Stimulated activated CD4-positive, alpha-beta T cell treated with anti-CD3 and anti-CD28 coated beads, Interleukin-4, amount 100 ng/mL, for 4 hours (primary cell): ENCODE measurements at places on chromosomes 4 and X.

- DNase-seq: no peak
Observed at GRCh38 chrX:132745593-132745992, 212.8 kb downstream of the HS6ST2 start.

- DNase-seq: no peak
Observed at GRCh38 chr4:112938461-112939058, 110.9 kb upstream of the ANK2 start.

GRCh38 chrX:137988470-137988869 lies 422.5 kb downstream of the ZIC3 start:
- no peak for DNase-seq

DNA sequence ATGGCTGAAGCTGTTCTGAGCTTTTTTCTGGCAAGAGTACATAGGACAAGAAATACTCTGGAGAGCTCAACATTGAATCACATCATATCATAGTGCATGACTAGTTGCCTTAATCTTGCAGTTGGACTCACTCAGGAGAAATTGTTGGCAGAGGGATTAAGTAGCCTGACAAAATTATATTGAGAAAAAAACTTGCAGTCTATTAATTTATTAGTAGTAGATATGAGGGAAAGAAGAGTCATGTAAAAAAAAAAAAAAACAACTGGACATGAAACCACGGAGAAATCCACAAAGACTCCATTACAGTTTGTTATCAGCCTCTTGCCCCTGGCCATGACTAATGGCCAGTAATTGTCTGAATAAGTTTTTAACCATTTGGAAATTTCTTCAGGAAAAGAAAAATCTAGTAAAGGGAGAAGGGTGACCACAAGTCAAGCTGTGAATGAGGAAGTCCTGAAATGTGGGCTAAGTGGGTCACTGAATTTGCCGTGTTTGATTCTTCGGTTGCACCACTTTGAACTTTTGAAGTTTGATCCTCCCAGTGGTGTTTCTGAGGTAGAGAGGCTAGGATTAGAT lies 45.6 kb downstream of the FHL1 start:
- DNase-seq: no peak

DNA sequence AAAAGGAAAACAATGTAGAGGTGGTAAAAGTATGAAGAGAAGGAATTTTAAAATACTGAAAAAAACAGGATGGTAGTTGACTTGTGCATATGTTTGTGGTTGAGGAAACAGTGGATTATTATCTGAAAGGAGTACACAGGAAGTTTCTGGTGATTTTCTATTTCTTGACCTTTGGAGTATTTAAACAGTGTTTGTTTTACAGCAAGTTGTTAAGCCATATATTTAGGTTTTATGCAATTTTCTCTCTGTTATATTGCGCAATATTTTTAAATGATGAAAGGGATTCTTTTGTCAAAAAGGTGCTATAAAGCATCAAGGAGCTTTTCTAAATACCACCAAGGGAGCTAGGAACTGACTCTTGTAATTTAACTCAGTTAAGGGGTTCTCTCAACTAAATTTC lies 343.1 kb upstream of the MAOA start:
- no peak for DNase-seq

DNA sequence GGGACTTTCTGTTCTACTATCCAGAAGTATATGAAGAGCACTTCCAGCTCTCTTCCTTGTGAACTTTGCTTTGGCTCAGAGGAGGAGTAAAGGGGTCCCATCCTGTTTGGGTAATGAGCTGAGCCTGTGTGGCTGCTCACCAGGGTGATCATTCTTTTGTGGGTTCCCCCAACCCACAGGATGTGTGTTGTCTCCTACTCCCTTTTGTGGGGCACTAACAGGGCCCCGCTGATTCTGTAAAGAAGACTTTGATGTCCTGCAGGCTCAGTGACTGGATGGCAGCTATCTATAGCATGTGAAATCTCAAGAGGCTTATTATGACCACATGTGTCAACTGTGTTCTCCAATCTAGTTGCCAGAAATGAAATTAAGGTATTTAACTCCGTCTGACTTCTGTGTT lies 40.8 kb downstream of the ZNF518B start:
- no peak for DNase-seq

DNA sequence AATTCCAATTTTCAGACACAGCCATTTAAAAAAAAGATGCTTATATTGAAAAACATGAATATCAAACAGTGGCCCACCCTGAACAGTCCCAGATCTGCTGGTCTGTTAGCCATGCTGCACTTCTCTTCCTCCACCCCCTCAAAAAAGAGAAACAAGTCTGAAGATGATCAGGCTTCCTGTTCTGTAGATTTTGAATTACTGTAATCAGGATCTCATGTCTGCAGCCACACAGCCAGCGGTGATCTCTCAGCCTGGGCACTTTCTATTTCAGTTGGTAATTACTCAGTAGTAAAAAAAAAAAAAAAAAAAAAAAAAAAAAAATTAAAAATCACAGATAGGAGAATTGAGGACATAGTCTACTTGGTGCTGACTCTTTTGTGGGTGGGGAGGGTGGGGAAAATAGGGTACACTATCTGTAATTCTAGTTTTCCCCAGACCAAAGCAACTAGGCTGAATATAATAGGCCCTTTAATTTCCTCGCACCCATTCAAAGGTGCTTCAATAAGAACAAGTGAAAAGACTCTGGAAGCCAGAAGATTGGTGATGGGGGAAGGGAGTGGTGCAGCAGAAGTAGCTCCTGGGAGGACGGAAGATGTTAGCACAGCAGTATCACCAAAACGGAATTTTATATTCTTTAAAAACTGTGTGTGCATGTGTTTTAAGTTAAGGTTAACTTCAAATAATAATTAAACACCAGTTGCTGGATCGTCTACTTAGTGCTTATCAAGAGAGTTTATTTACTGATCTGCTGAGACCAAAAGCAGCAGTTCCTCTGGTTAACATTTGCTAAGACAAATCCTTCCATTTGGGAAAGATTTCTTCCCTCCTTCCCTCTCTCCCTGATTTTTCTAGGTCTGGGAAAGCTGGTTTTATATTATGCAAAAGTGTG lies 47.0 kb downstream of the SPRY1 start:
- no peak for DNase-seq

DNA sequence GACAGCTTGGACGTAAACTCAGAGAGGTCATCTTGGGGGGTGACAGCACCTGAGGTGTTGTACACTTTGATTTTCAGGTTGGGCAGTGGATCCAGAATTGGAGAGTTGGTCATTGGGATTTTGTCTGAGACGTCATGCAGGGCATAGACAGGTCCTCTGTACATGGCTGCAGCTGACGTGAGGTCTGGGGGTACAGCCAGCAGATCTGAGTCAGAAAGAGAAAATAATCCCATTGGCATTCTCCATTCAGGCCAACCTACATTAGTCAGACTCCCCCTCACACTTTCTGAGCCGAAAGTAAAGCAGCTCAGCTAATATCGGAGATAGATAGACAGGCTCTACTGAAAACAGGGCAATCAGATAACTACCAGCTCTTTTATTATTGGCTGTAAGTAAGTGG lies 329.7 kb downstream of the UNC5C start:
- DNase-seq: no peak

- no peak for DNase-seq
Observed at GRCh38 chr4:139873111-139873860, 207.7 kb downstream of the MGST2 start.

DNA sequence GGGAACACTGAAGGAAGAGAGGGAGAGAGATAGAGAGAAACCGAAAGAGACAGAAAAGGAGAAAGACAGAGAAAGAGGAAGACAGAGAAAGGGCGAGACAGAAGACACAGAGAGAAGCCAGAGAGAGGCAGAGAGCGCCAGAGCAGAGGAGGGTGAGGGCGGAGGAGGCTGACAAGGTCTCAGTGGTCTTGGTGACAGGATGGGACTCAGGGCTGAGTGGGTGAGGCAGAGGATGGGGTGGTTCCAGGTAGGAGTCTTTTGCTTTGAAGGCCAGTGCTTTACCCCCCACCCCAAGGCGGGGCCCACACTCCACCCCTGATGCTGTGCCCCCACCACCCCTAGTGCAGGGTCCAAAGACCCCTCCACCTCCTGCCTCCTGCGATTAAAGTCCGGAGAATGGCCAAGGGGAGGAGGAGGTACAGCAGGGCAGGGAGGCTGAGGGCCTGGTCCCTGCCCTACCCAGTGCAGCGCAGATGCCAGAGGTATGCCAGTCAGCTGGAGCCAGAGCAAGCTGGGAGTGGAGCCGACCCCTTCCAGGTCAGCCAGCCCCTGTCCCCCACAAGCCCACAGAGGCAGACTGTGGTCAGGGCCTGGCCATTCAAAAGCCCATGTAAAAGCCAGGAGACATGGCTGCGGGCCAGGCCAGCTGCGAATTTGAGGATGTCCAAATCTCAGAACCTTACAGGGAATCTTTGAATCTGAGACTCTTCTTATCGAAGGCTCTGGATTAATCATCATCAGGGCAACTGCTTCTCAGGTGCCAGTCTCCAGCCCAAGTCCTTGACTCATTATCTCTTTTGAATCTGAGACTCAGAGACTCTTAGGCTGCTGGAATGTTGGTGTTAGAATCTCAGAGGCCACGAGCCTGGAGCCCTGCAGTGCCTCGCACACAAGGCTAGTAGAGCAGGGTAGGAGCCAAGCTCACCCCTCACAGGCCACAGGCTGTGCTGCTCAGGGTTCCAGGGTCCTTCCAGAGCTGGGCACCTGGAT lies 758 bp downstream of the IQSEC2 start:
- no peak for DNase-seq

DNA sequence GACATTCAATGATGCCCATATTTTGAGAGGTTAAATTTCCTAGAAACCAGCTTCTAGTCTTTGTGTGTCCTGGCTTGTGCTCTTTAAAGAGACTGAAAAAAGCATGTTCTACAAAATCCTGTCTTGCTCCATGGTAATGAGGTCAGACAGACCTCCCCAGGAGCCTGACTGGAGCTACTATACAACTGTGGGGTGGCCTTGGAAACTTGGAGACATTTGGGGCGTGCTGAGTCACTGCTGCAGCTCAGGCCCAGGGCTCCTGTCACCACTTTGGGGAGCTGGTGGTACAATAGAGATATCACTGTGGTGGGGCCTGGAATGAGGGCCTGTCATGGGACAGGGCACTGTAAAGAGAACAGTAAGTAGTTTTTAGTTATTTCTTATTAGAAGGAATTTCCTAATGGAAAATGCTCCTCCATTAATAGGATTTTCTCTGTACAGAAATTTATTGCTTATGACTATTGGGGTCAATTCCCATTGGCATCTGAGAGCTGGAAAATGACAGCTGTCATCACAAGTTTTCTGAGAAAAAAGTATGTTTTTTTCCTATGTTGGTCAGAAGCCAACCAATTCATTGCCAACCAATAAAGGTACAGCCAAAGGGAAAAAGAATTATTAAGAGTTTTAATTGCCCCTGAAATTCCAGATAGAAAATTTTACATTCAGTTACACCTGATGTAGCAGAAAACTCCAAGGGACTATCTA lies 207.4 kb upstream of the JADE1 start:
- no peak for DNase-seq

DNA sequence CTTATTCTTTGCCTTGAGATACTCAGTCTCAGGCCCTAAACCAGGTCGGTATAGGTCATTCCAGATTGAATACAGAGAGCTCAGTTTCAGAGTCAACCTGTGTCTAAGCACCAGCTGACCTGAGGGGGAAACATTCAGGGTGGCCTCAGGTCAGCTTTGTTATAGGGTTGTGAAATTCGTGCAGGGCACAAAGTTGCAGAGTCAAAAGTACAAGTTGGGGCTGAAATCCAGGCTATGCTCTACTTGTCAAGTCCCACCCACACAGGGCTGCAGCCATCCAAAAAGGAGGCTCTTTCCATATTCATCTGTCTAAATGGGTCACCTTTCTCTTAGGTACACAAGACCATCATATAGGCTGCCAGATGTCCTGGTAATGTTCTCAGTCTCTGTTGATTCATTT lies 89.7 kb downstream of the ITIH6 start:
- DNase-seq: no peak

GRCh38 chr4:75547647-75548387 lies 8.0 kb upstream of the ODAPH start:
- no peak for DNase-seq

GRCh38 chr4:102196221-102196620 lies 149.1 kb downstream of the SLC39A8 start:
- DNase-seq: no peak

GRCh38 chr4:114103908-114104307 lies 124.5 kb upstream of the ARSJ start:
- DNase-seq: no peak

DNA sequence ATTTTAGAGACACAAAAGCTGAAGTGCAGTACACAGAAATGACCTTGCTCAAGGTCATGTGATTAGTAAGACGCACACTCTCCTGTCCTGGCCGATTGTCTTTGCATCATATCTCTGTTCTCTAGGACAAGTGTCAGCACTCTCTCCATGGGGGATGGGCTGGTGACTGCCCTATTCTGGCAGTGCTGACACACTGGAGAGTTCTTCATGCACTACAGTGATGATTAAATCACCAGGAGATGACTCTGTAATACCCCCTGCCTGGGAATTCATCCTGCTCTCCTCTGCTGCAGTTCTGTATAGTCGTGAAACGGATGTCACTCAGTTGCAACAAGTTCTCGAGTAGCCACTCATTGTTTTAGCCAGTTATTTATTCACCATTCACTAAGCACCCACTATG lies 5.3 kb upstream of the SHISA3 start:
- DNase-seq: no peak

DNA sequence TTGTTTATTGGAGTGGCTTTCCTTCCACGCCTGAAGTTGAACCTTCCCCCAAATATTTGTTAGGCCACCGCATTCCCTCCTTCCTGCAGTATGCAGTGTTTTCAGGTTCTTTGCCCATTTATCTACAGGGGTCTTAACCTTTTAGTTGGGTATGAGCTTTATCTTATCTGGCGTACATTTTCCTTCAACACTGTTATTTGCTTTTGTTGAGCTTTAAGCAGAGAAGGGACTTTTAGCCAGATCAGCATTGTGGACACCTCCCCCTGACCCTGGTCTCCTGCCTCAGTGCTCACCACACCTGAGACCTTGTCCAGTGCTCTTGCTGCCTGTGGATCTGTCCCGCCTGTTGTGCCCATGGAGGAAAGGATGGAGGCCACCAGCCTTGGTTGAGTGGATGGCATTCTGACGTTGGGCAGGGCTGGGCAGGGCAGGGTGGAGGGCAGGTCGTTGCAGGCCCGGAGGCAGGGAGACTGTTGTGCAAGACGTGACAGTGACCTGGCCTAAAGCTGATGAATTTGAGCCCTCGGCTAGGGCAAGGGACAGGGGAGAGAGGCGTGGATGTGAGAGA lies 998 bp upstream of the DUSP9 start:
- DNase-seq: no peak

DNA sequence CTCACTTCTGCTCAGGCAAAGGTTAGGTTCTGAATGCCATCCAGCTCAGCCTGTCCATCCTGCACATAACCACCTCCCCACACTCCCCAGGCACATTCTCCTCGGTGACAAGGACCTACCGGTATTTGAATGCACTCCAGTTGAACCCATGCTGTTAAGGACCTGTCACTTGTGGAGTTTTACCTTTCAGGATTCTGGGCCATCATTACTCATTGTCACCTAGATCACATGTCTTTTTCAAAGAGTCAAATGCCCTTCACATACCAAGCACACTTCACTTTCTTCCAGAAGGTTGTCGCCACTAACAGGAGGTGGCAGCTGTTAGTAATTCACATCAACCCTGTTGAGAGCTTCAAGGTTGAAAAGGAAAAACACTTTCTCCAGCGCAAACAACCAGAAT lies 218.3 kb downstream of the SOWAHB start:
- DNase-seq: no peak
